ENCODE measurements at places on chromosomes 16 and 17. TPM values are rescaled to one million over a fixed set of nuclear protein-coding genes. Genes with fewer than 3 reads are reported as not detected.
A peak's percentile ranks its signal among the peaks of the same experiment; 100 is the strongest.

GRCh38 chr17:49873466-49873865 is 25.6 kb upstream of the TAC4 start:
- DNase-seq: no peak
- H3K36me3 ChIP-seq: no peaks in the 10 kb centered on the region
- peaks cover 13% of the 10 kb centered on the region for H3K4me1 ChIP-seq
- no peak overlapping the region for H3K27ac ChIP-seq
- peaks cover 8% of the 10 kb centered on the region for H3K27me3 ChIP-seq

GRCh38 chr16:58331024-58331707 is 36.3 kb upstream of the PRSS54 start:
- no peaks in the 10 kb centered on the region for H3K36me3 ChIP-seq
- peaks cover 2% of the 10 kb centered on the region for H3K4me1 ChIP-seq
- no peak overlapping the region for H3K4me3 ChIP-seq

GRCh38 chr16:28823291-28823872 is 583 bp downstream of the ATXN2L start:
- H3K27ac ChIP-seq: peak overlapping the region; percentile 100
- H3K36me3 ChIP-seq: peaks cover 62% of the 10 kb centered on the region
- DNase-seq: no peak
- H3K4me1 ChIP-seq: peaks cover 45% of the 10 kb centered on the region
- peak overlapping the region; percentile 100 for H3K4me3 ChIP-seq
- H3K27me3 ChIP-seq: peaks cover 2% of the 10 kb centered on the region

- H3K27me3 ChIP-seq: peaks cover 19% of the 10 kb centered on the region
- no peak overlapping the region for H3K4me3 ChIP-seq
- no peak overlapping the region for H3K27ac ChIP-seq
- H3K36me3 ChIP-seq: peaks cover 2% of the 10 kb centered on the region
- DNase-seq: no peak
These were observed 12.4 kb upstream of the ST6GALNAC2 start for GRCh38 chr17:76598004-76598439.

DNA sequence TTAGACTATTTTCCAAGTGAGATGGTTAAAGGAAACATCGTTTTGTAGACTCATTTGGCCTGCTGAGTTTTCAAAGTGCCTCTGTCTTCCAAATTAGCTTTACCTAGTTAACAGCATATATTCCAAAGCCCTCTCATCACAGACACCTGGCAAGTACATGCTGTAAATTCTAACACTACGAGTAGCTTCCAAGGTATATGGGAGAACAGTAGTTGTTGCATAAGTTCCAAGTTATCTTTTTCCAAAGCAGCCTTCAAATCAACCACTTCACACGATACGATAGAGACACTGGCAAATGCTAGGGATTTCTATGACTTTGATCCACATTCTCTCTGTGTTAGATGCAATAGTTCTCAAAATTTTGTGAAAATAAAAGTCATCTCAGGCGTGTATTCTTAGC is 299.3 kb downstream of the CNTNAP4 start:
- no peaks in the 10 kb centered on the region for H3K27me3 ChIP-seq
- H3K4me3 ChIP-seq: no peak overlapping the region
- DNase-seq: no peak
- H3K27ac ChIP-seq: no peak overlapping the region
- no peaks in the 10 kb centered on the region for H3K36me3 ChIP-seq
- peaks cover 2% of the 10 kb centered on the region for H3K4me1 ChIP-seq

- peaks cover 21% of the 10 kb centered on the region for H3K4me1 ChIP-seq
- no peak overlapping the region for H3K4me3 ChIP-seq
- peaks cover 49% of the 10 kb centered on the region for H3K36me3 ChIP-seq
These were observed 2.9 kb downstream of the BECN1 start for GRCh38 chr17:42821176-42821575.

DNA sequence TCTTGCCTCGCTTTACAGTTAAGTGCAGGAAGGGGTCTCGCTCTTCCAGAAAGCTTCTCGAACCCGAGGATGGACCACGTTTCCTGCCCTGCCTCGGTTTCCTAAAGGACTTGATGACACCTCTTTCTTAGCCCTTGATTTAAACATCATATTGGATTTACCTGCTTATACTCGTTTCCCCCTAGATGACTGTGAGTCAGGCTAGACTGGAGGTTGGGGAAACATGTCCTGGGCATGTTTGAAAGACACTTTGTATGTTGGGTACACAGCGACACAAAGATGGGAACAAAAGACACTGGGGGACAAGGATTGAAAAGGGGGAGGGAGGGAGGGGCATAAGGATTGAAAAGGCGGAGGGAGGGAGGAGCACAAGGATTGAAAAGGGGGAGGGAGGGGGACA is 30.0 kb downstream of the SDK2 start:
- H3K4me3 ChIP-seq: no peak overlapping the region
- no peak overlapping the region for H3K27ac ChIP-seq

GRCh38 chr17:83126275-83126811 is 46.9 kb downstream of the METRNL start:
- no peak overlapping the region for H3K27ac ChIP-seq
- H3K4me1 ChIP-seq: peaks cover 4% of the 10 kb centered on the region
- peaks cover 30% of the 10 kb centered on the region for H3K27me3 ChIP-seq
- DNase-seq: no peak
- no peaks in the 10 kb centered on the region for H3K36me3 ChIP-seq

DNA sequence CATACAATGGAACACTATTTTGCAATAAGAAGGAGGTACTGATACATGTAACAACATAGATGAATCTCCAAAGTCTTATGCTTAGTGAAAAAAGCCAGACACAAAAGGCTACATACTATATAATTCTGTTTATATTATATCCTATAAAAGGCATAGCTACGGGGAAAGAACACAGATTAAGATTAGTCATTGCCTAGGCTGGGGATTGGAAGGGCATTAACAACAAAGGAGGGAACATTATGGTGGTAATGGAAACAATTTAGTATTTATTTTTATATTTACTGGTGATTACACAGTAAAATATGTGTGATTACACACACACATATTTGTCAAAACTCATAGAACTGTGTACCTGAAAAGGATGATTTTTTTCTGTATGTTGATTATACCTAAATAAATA is 278.1 kb downstream of the ZFHX3 start:
- no peaks in the 10 kb centered on the region for H3K27me3 ChIP-seq
- H3K4me3 ChIP-seq: no peak overlapping the region
- no peak for DNase-seq
- no peaks in the 10 kb centered on the region for H3K36me3 ChIP-seq
- peaks cover 4% of the 10 kb centered on the region for H3K4me1 ChIP-seq

DNA sequence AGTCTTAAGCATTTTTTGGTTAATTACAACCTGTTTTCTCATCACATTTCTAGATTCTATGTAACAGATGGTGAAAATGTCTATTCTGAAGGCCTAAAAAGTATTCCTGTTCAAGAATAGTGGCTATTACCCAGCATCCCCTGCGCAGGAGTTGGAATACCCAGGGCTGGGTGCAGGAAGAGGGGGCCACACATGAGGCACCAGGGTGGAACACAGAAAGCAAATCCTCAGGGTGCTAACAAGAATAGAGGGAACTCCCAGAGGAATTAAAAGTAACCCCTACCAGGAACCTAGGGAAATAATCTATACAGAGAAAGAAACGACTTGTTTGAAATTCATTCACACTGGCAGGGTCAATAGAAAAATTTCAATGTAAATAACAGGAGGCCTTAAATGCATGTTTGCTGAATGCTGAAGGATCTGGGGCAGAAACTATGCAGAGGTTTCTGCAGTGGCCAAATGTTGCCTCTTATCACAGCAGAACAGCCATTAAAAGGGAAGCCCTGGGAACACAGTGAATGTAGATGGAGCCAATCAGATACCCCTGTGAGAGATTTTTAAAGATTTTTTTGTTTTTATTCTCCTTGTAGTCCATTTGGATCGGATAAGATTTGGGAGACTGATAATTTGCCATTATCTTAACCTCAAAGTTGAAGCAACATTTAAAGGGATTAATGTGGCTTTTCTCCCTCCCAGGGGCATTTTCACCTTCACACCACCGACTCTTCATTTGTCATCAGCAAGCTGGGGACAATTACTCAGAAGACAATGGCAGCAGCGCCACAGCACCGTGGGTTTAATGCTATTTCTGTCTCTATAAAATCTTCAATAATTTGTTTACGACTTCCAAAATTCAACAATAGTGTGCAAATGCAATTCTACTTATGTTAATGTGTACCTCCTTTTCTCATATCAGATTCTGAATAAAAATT is 196.0 kb upstream of the PSMD7 start:
- no peak for DNase-seq
- no peaks in the 10 kb centered on the region for H3K36me3 ChIP-seq
- no peaks in the 10 kb centered on the region for H3K27me3 ChIP-seq
- H3K4me1 ChIP-seq: no peaks in the 10 kb centered on the region
- H3K4me3 ChIP-seq: no peak overlapping the region
- no peak overlapping the region for H3K27ac ChIP-seq

- no peak overlapping the region for H3K4me3 ChIP-seq
- H3K27ac ChIP-seq: no peak overlapping the region
- no peaks in the 10 kb centered on the region for H3K36me3 ChIP-seq
- H3K4me1 ChIP-seq: no peaks in the 10 kb centered on the region
- no peaks in the 10 kb centered on the region for H3K27me3 ChIP-seq
These were observed 337.8 kb upstream of the CDH5 start for GRCh38 chr16:66028510-66029216.

DNA sequence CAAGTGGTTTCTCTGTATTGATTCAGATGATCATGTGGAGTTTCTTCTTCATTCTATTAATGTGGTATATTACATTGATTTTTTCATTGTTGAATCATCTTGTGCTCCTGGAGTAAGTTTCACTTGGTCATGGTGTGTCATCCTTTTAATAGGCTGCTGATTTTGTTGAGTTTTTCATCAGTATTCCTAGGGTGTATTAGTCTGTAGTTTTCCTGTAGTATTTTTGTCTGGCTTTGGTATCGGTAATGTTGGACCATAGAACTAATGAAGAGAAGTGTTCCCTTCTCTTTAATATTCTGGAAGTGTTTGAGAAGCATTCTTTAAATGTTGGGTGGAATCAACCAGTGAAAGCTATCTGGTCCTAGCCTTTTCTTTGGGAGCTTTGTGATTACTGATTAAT is 99.0 kb downstream of the OMG start:
- no peak for DNase-seq
- H3K4me1 ChIP-seq: no peaks in the 10 kb centered on the region
- H3K27me3 ChIP-seq: no peaks in the 10 kb centered on the region
- no peak overlapping the region for H3K27ac ChIP-seq

GRCh38 chr17:44198721-44199552 is 747 bp downstream of the ATXN7L3 start:
- peaks cover 36% of the 10 kb centered on the region for H3K4me1 ChIP-seq
- peak overlapping the region; percentile 91 for H3K4me3 ChIP-seq
- H3K27me3 ChIP-seq: no peaks in the 10 kb centered on the region
- peak overlapping the region; percentile 87 for H3K27ac ChIP-seq
- H3K36me3 ChIP-seq: peaks cover 35% of the 10 kb centered on the region

- H3K4me3 ChIP-seq: no peak overlapping the region
- H3K27ac ChIP-seq: peak overlapping the region; percentile 2
- H3K27me3 ChIP-seq: no peaks in the 10 kb centered on the region
- peaks cover 44% of the 10 kb centered on the region for H3K36me3 ChIP-seq
These were observed 3.1 kb upstream of the PHKG2 start for GRCh38 chr16:30745082-30745481.

DNA sequence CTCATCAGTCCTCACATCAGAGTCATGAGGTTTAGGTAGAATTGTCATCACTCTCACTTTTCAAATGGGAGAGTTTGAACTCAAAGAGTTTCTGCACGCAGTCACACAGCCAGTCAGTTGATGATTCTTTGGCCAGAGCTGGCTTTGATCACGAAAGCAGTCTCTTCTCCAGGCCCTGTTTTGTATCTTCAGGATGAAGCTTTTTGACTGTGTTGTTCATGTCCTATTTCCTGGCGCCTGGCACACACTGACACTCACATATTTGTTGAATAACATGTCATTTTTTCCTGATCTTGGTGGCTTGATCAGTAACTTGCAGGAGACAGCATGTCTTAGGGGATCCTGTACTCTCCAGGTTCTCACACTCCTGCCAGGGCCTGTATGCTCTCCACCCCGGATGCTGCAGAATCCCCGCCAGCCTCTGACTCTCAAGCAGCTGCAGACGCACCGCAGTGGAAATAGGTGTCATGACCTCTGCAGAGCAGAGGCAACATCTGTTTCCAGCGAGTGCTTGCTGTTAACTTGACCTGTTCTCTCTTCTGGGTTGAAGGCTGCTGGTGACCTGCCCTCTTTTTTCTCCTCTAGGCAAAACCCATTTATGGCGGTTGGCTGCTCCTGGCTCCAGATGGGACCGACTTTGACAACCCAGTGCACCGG is 33.0 kb downstream of the MPRIP start:
- H3K4me1 ChIP-seq: peaks cover 41% of the 10 kb centered on the region
- H3K27me3 ChIP-seq: no peaks in the 10 kb centered on the region
- DNase-seq: peak; percentile 63

DNA sequence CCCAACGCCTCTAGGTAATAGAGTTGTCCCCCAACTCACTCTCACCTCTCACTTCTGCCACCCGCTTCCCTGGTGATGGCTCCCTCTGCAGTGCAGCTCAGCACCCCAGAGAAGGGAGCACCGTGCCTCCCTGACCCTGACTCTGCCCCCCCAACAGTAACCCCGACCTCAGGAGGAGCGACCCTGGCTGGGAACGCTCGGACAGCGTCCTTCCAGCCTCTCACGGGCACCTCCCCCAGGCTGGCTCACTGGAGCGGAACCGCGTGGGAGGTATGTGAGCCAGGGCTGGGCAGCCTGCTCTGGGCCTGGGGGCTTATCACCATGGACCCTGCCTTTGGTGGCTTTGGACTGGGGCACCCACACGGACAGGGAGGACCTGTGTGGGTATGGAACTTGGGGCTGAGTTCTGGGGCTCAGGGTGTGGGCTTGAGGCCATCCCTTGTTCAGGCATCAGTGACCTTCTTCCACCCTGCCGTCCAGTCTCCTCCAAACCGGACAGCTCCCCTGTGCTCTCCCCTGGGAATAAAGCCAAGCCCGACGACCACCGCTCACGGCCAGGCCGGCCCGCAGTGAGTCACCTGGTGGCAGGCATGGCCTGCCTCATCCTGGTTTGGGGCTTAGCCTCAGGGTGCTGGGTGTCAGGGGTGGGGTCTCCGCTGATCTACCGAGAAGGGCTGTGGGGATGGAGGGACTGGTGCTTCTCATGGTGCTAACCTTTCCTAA is 6.7 kb upstream of the C17orf107 start:
- no peak overlapping the region for H3K27ac ChIP-seq
- no peak overlapping the region for H3K4me3 ChIP-seq
- H3K4me1 ChIP-seq: no peaks in the 10 kb centered on the region
- H3K27me3 ChIP-seq: no peaks in the 10 kb centered on the region

GRCh38 chr17:44269535-44270240 is 1.8 kb upstream of the SLC4A1 start:
- H3K27me3 ChIP-seq: no peaks in the 10 kb centered on the region
- no peaks in the 10 kb centered on the region for H3K4me1 ChIP-seq
- no peaks in the 10 kb centered on the region for H3K36me3 ChIP-seq
- H3K4me3 ChIP-seq: no peak overlapping the region

HNF1B gene
- 2.9 TPM for total RNA-seq

RPS15A gene
- total RNA-seq: 1,857 TPM

HBQ1 gene
- total RNA-seq: 1.6 TPM

ZFPM1 gene
- total RNA-seq: 19.3 TPM

ACSM2A gene
- total RNA-seq: 0.17 TPM
